ENCODE measurements at places on chromosomes 12 and 14.

GRCh38 chr12:42568952-42569915 lies 20.3 kb downstream of the PRICKLE1 start:
- DNase-seq = no peak

DNA sequence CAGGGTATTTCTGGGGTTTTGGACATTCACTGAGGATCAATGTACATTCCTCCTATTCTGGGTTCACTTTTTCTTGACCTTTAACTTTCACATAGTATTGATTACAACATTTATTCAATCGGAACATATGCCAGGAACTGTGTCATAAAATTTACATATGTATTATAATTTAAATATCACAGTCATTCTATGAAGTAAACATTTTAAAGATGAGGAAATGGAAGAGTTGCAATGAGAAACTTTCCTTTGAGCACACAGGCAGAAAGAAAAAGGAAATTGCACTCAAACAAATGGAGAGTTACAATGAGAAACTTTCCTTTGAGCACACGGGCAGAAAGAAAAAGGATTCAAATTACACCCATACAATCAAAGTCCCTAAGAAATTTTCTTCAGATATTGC lies 3.1 kb downstream of the MUCL1 start:
- DNase-seq = no peak

DNA sequence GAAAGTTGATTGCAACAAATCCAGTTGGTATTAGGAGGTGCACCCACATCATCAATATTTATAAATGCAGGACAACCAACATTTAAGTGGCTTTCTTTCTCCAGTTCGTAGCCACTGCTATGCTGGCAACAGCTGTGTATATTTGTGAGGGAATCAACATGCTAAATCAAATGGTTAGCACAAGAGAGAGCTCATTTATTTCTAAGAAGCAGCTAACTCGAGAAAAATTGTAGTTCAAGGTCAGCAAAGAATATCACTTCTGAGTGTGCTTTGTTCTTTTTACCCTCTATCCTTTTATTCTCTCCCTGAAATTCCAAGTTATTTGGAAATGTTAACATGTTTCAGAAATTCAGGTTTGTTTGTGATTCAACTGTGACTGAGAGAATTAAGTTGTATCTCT lies 137.3 kb downstream of the NAV3 start:
- DNase-seq = no peak

GRCh38 chr12:5730962-5731361 lies 214.1 kb downstream of the ANO2 start:
- no peak for DNase-seq

GRCh38 chr12:130947028-130947613 lies 6.6 kb upstream of the ADGRD1 start:
- no peak for DNase-seq

DNA sequence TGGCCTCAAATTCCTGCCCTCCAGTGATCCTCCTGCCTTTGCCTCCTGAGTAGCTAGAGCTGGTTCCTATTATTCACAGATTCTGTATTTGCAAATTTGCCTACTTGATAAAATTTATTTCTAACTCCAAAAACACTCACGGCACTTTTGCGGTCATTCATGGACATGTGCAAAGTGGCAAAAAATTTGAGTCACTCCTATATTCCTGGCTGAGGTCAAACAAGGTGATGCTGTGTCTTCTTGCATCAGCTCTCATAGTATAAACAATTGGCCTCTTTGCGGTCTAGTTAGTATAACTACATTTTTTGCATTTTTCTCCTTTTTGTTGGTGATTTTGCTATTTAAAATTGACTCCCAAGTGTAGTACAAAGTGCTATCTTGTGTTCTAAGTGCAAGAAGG lies 24.7 kb downstream of the ATF1 start:
- no peak for DNase-seq

DNA sequence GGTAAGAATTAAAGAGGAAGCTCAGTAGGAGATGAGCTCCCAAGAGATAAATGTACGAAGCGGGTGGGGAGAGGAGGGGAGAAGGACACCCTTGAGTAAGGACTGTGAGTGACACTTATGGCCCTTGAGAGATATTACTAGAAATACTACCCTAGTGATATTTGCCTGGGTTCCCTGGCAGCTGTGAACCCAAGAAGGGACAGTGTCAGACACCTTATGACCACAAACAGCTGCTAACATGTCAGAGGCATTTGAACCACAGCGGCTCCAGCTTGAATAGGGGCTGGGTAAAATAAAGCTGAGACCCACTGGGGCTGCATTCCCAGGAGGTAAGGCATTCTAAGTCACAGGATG lies 19.6 kb upstream of the SLC6A12 start:
- no peak for DNase-seq

Measured in activated CD4-positive, alpha-beta T cell treated with anti-CD3 and anti-CD28 coated beads for 1 hour (primary cell).